ENCODE measurements at places on chromosomes 3 and 15.

GRCh38 chr3:152350139-152350538, 81.4 kb downstream of the MBNL1 start:
- DNase-seq = no peak

DNA sequence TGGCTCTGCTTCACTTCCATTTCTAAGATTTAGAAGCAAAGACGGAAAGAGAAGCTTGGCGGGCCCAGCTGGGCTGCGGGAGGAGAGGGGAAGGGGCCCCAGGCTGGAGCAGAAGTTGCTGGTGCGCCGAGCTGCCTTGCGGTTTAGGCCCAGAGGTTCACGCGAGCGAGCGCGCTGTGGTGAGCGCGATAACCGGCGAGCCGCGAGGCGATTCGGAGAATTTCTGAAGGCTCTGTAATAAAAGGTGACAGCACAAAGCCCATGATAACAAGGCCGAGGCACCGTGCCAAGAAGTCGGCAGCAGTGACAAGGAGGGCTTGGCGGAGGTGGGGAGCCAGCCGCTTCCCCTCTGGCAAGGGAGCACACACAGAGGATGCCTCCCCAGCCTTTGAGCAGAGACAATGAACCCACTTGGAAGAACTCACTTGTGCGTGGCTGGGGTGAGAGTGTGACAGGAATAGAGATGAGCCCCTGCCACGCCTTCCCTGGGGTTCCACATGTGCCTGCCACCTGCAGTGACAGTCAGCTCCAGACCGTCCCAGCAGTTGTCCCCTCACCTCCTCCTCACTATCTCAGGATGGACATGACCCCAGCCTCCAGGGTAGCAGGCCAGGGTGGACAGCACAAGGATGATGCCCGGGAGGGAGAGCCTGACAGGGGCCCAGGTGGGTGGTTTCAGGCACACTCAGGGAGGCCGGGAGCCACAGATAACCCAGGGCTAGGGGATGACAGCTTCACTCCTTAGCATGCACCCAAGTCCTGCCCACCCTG, 315.2 kb downstream of the UACA start:
- no peak for DNase-seq

DNA sequence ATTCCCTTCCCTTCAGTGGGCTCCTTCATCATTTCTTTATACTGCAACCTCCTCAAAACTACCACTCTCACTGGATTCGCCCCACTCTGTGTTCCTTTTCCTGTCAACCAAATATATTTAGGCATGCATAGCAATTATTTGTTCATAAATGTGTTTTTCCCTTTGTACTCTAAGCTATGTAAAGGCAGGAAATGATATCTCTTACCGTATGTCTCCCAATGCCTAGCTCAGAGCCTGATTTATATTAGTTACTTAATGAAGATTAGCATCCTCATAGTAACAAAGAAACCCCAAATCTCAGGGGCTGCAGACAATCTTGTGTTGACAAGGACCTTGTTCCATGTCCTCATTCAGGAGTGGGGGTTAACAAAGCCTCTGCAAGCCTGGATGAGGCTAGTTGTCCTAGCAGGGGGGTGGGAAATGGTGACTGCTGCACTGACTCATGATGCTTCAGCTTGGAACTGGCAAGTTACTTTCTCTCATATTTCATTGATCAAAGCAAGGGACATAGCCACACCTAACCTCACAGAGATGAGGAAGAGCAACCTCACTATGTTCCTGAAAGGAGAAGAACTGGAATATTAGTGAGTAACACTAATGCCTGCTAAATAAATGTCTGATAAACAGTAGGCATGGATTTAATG, 15.2 kb downstream of the PHLDB2 start:
- peak; percentile 78 for DNase-seq

DNA sequence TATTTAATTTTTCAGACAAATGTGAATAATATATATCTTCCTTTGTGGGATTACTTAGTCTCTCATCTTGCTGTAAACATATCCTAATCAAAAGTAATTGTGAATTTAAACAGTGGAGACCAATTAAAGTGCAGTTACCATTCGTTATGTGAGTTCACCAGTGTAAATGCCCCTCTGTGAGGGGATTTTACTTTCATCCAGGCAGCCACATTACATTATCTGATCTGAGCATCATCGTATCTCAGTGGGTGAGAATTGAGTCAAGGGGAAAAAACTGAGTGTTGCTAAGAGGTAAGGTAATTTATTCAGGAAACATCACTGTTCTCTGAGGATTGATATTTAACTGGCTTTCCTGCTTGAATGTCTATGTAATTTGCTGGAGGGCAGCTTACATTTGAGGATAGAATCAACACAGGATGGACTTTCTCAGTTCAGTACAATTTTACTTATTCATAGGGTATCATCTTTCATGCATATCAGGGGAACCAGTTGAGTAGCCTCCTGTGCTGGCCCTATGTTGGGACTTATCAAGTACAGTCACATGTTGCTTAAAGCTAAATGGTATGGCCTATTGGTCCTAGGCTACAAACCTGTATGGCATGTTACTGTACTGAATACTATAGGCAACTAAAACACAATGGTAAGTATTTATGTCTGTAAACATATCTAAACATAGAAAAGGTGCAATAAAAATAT, 219.7 kb downstream of the CD47 start:
- no peak for DNase-seq

GRCh38 chr15:61827131-61827530, 233.1 kb downstream of the VPS13C start:
- no peak for DNase-seq

GRCh38 chr15:55514414-55514850, 6.4 kb upstream of the DNAAF4 start:
- DNase-seq = no peak

All from kidney glomerular epithelial cell (primary cell).